ENCODE measurements at places on chromosomes 6 and 20.

- no peak for DNase-seq
Observed at GRCh38 chr6:157072128-157072527, 251.2 kb downstream of the TMEM242 start.

DNA sequence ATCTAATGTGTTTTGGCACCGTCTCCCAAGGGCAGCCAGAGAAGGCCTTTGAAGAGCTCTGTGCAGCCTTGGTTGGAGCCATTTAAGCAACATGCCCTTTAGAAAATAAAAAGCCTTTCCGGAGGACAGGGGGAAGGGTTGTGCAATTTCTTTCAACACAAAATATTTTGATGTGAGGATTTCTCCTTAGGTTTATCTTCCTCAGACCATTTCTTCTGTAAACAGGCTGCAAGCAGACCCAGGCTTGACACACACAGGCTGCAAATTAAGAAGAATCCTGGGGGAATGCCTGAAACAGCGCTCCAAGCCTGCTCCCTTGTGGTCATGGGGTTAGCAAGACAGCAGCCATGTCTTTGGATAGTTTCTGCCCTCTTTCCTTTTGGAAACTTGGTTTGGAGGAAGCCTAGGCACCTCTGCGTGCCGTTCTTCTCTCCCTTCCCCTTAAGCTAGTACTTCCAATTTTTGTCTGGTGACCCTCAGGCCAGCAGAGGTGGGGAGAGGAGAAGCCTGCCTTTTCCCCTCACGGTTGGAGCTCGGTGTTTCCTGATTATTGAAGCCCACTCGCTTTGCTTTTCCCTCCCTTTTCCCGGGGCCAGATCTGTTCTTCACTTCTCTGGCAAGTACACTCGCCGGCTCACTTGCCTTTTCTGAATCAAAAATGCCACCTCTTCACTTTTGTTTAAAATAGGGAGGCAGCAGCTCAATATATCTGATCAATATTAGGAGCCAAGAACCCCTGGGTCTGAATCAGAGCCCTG is 39.6 kb upstream of the NOX3 start:
- DNase-seq = no peak

GRCh38 chr20:7399575-7399974 is 540.7 kb downstream of the HAO1 start:
- DNase-seq = no peak

- DNase-seq = no peak
Observed at GRCh38 chr6:56760842-56761241, 118.2 kb upstream of the DST start.
